Daoy (cell line): ENCODE measurements at places on chromosomes 12 and 14. TPM values are rescaled to one million over a fixed set of nuclear protein-coding genes. Genes with fewer than 3 reads are reported as not detected.

Gene CLEC9A
- total RNA-seq: not detected in 2 replicates

GRCh38 chr14:55514819-55515490 lies 65.1 kb upstream of the KTN1 start:
- peak; percentile 56 for DNase-seq

- DNase-seq: peak; percentile 66
Measured at GRCh38 chr12:108495054-108495453, 20.0 kb upstream of the FICD start.

- DNase-seq: no peak
Measured at GRCh38 chr12:1799882-1800400, 20.4 kb upstream of the LRTM2 start.

- no peak for DNase-seq
Measured at GRCh38 chr14:103697603-103698379, 17.5 kb downstream of the XRCC3 start.

DNA sequence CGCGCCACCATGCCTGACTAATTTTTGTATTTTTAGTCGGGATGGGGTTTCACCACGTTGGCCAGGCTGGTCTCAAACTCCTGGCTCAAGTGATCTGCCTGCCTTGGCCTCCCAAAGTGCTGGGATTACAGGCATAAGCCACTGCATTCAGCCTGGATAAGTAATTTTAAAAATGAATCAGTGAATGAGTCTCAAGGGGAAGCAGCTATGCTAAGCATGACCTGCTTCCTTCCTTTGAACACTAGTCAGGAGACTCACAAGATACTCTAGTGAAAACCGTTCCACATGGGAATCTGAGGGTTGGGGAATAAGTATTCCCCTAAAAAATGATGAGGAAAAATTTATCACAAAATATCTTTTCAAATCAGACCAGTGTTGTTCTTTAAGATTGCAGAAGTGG lies 10.7 kb upstream of the FAM234B start:
- DNase-seq: no peak

- DNase-seq: no peak
Measured at GRCh38 chr12:45713078-45713477, 16.4 kb upstream of the ARID2 start.

DNA sequence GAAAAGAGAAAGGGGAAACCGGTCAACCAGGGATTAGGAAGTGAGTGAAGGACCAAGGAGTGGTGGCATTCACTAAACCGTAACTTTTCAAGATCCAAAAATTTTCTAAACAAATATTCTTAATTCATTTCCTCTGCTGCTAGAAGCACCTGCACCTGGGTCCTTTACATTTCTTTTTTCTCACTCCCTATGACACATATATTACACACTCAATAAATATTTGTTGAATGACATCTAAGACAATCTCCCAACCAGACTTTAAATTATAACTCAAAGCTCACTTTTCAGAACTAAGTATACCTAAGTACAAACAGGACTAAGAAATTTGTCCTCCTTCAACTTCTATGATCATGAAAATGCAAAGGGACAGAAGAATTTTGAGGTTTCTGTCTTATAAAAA lies 11.1 kb downstream of the TTC5 start:
- DNase-seq: no peak

GRCh38 chr12:12714276-12715021 lies 2.7 kb upstream of the CDKN1B start:
- DNase-seq: no peak

Gene NINJ2
- not detected in 2 replicates for total RNA-seq

DNA sequence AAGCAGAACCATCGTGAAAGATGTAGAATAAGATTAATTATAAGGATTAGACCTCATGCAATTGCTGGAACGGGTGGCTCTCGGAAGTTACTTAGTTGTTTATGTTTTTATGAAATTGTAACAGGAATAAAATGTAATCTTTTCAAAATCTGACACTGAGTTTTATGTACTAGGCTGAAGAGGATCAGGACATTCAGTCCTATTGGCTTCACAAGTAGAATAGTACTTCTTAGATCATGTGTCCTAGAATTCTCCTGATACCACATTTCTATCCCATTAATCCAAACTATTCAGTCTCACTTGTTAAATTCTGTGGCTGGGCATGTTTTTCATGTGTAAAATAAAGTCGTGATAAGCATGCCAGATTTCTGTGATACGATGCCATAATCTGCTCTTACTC lies 423.5 kb upstream of the OR4E1 start:
- no peak for DNase-seq

DNA sequence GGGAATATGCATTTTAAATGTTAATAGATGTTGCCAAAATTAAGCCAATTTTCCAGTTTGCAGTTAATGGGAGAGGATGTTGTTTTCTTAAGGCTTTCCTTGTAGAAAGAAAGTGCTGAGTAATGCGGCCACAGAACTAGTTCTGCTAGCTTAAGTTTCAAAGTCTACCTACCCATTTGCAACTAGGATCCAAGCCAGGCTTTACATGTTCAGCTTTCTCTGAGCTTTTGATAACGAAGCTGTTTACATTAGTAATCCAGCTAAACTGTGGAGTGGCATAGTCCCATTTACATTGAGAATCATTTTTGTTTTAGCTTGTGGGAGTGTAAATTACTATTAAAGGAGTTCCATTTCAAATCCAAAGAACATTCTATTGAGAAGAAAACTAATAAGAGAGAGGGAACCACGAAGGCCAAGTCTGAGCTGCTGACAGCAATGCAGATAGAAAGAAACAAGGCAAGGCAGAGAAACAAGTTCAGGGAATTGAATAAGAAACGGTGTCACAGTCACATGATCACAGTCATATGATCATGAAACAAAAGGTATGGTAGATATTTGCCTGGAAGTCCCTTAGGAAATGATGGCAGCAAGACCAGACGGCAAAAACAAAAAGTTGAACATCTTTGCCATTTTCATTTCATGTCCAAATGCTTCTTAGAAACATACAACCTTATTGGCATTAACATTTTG lies 274.9 kb downstream of the PAWR start:
- peak; percentile 64 for DNase-seq
